NCI-H187 treated with DMSO at 0.1 percent for 48 hours (cell line): ENCODE measurements at places on chromosomes 16 and 17.

- no peak for DNase-seq
Observed at GRCh38 chr16:21302898-21303528, 24.9 kb upstream of the CRYM start.

GRCh38 chr17:51860954-51861561, 297.5 kb downstream of the CA10 start:
- DNase-seq, result no peak

DNA sequence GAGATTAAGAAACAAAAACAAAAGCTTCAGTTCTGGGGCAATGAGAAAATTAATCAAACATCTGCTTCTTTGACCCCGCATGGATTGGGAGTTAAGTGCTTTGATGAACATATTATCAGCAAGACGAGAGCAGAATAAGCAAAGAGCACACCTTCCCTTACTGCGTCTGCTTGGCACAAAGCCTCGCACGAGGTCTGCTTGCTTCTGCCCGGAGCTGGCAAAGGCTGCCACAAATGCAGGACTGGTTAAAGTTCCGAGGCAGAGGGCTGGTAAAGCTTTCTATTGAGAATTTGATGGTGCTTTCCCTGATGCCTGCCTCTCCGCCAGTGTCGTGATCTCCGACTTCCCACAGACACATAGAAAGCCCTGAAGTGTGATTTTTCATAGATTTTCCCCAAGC, 17.0 kb downstream of the VAT1L start:
- DNase-seq, result no peak

GRCh38 chr17:50466371-50467113, 2.1 kb downstream of the CHAD start:
- no peak for DNase-seq

DNA sequence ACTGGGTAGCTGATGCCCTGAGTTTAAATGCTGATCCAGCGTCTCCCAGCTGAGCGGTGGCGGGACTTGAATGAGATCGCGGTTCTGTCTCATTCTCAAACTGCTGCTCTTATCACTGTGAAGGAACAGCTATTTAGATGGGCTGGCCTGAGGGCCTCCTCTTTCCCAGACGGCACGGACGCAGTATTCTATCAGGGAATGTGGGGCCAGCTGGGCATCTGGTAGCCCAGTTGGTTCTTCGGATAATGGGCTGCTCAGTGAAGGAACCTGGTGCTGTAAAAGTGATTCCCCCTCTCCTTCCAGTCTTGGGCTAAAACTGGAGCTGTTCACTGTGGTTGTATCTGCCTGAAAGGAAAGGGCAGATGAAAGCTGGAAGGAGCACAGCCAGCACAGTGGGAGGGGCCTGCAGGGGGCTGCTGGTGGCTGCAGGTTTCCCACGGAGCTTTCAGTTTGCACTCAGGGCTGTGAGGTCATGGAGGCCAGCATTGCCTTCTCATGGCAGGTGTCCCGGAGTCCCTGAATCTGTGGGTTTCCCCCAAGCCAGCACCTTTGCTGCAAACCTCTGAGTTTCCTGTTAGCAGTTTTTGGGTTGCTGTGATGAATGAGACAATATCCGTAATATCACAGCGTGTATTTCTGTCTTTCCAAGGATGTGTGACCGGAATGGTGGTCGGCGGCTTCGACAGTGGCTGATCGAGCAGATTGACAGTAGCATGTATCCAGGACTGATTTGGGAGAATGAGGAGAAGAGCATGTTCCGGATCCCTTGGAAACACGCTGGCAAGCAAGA, 3.6 kb downstream of the IRF8 start:
- no peak for DNase-seq

DNA sequence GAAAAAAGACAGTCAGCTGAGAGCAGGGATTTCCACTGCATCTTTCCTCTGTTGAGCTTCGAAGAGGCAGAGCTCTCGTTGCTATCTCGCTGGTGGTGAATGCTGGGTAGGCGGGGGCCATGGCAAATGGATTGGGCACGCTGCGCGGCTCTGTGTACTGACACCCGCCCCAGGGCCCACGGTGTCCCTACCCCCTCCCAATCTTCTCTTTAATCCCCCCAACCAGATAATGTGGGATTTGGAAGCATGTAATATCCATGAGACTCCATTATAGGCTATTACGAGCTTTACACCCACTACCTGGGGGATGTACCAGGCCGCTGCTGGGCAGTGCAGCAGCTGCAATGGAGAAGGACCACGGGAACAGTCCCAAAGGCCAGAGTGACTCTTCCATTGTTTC, 8.3 kb downstream of the PIPOX start:
- DNase-seq, result no peak

GRCh38 chr16:70018254-70018653, 67.1 kb downstream of the CLEC18A start:
- no peak for DNase-seq

DNA sequence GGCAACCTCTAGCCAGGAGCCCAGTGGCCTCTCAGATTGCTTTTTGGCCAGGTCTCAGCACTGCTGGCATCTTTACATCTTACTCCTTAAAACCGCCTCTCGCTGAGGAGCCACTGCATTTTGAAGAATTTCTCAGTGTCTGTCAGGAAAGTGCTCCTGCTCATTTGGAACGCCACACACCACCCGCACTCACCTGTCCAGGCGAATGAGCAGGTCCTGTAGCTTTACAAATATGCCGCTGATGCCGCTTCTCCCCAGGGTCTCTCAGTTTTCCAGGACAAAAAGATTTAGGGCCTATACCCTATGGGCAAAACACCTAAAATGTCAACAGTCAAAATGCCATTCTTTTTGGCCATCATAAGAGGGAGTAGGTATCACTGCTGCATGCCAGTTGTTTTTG, 22.1 kb downstream of the CYB561 start:
- no peak for DNase-seq

DNA sequence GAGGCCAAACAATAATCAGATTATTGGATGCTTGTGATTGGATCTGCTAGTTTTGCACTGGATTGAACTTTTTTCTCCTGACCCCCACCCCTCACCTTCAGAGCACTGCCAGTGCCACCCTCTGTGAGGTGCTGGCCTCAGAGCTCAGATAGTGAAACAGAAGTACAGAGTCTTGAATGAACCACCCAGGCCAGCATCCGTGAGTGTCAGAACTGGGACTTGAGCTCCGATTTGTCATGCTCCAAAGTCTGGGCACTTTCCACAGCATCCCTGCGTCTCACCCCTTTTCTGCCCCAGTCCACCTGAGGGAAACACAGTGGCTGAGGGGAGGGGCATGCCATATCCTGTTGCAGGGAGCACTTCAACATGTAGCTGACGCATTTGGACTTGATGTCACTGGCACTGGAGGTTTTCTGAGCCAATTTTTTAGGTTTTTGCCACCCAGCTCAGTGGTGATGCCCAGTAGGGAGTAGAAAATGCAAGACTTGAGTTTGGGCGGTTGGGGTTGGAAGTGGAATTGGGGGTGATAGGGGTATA, 47.3 kb downstream of the SMPD3 start:
- no peak for DNase-seq

DNA sequence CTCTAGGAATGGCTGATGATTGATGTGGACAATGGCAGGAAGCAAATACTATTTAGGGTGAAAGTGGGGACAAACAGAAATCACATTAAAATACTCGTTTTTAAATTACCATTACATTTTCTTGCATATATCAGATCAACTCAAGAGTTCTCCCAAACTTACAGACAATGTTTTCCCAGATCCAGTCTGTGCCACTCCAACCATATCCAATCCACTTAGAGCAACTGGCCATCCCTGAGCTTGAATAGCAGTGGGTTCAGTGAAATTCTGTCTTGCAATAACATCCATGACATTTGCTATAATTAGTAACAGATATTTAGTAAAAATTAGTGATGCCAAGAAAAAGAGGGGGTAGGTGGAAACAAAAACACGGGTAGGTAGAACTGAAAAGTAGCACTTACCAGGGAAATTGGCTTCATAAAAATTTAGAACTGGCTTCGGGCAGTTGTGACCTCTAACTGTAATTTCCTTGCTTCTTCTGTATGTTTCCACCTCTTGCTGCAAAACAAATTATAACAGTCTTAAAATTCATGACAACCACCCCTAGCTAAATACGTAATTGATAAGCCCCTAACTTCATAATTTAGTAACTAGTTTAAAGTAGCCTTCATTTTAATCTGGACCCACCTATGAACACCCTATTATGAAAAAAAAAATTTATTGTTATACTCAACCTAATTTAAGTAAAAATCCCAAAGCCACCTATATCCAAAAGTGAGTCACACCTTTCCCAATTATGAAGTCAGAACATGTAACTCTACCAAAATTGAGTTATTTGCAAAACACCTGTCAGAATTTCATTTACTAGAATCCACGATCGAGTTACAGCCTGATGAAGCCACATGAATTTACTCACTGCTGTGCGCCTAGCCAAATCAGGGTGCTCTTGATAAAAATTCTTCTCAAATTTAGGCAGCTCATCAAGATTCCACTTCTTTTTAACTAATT, 2.0 kb downstream of the DDX5 start:
- no peak for DNase-seq

DNA sequence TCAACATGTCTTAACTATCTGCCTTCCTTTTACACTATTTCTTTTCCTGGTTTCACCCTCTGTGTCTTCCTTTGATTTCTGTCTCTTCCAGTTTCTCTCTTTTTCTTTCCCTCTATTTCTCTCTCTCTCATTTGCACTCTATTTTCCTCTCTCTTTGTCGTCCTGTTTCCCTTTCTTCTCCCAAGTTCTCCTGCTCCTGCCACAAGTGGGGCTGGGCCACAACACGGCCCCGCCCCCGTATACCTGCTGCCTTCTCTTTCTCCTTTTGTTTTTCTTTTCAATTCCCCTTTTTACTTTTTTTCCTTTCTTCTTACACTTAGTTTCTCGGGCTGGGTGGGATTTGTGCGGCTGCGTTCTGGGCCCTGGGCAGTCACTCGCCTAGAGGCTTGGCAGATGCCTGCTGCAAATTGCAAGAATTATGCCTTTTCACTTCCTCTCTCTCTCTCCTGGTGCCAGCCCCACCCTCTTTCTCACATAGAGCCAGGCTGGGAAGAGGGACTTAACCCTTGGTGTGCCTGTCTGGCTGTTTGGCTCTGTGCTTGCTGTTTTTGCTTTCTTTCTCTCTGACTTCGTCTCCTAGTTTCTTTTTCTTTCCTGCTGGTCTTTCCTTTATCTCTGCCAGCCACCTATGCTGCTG, 2139.4 kb downstream of the TP53TG3F start:
- no peak for DNase-seq

- no peak for DNase-seq
Observed at GRCh38 chr17:33927732-33928133, 327.4 kb upstream of the CCL2 start.

DNA sequence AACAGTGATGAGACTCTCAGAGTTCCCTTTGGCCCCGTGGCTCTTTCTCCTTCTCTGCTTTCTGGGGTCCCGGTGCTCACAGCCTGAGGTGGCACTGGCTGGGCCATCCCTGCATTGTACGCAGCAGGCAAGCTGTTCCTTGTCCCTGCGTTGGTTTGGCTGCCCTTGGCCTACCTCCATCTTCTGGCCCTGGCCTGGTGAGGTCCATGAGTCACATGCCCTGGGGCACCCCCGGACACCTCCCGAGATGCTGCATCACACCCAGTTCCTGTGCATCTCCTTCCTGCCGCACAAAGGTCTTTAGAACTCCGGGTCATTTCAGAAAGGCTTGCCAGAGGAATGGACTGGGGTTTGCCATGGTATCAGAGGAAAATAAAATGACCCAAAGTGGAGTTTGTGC, 9.5 kb downstream of the SULT1A2 start:
- DNase-seq, result no peak

DNA sequence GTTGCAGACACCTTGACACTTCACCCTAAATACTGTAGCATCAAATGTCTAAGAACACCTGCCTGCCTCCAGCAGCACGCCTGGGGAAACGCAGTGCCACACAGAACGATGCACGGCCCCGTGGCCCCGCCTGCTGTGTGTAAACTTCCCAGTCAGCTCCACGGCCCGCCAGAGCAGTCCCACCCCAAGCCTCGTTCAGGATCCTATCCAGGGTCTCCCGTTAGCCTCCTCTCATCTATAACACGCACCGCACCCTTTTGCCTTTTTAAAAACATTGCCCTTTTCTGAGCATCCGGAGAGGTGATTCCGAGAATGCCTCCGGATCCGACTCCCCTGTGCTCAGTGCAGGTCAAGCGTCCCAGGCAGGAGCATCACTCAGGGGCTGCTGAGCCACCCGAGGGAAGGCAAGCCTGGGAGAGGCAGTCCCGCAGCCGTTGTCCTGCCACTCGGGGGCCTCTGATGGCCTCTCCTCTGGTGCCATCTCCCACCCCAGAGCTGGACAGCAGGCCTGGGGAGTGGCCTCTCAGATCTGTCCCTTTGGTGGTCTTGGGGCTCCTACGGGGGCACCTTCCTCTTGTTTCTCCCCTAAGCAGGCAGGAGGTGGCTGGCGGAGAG, 37.9 kb upstream of the SLC38A10 start:
- DNase-seq, result no peak

DNA sequence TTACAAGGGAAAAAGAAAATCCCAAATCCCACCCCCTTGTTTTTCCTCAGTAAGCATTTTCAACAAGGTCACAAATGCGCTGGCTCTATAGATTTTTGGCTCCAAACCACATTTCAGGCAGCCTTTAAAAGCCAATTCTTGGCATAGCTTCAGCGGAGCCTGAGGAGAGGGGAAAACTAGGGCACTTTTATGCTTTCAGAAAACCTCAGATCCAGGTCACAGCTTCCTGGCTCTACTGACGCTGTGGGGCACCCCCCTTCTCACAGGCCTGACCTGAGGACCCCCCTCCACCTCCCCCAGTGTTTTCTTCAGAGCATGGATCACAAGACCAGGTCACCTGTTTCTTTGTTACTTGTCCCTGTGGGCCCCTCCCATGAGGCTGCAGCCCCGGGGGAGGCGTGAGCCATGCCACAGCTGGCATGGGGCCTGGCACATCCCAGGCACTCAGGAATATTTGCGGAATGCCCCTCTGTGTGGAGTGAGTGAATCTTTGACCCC, 30.1 kb upstream of the MTSS2 start:
- no peak for DNase-seq

- DNase-seq, result no peak
Observed at GRCh38 chr17:45641541-45641940, 142.6 kb upstream of the CRHR1 start.

DNA sequence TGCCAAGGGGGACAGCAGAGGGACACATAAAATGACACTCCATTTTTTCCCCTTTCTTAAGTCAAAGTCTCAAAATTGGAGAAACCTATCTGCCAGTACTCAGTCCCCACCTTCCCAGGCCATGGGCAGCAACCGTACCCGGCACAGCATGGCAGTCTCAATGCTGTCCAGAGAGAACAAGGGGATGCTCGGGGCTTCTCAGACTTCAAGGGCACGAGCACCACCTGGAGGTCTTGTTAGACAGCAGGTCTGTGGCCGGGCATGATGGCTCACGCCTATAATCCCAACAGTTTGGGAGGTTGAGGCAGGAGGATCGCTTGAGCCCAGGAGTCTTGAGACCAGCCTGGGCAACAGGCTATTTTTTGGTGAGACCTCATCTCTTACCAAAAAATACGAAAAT, 3.2 kb downstream of the DNAH17 start:
- no peak for DNase-seq
